SJSA1 (cell line): ENCODE measurements at places on chromosomes 3 and 15. TPM values are rescaled to one million over a fixed set of nuclear protein-coding genes. Genes with fewer than 3 reads are reported as not detected.

Gene CNTN6
- not detected in 2 replicates for total RNA-seq

Gene ANKUB1
- total RNA-seq = 0.31 TPM in 1 of 2 replicates, not detected in the other

Gene PLA2G4E
- total RNA-seq = not detected in 2 replicates

Gene PEAK1
- total RNA-seq = 26.9 and 57.3 TPM in 2 replicates

Gene TAGLN3
- not detected in 2 replicates for total RNA-seq

Gene CILP
- not detected in 2 replicates for total RNA-seq

Gene DUOX2
- total RNA-seq = not detected in 2 replicates

Gene ENTPD3
- not detected in 2 replicates for total RNA-seq

- H3K4me3 ChIP-seq = no peak overlapping the region
- no peaks in the 10 kb centered on the region for H3K4me1 ChIP-seq
- no peaks in the 10 kb centered on the region for H3K36me3 ChIP-seq
- no peak overlapping the region for H3K27ac ChIP-seq
These were observed 136.2 kb upstream of the ICE2 start for GRCh38 chr15:60614862-60615771.

GRCh38 chr3:23201154-23201838 lies 1.8 kb upstream of the UBE2E2 start:
- H3K36me3 ChIP-seq = peaks cover 5% of the 10 kb centered on the region
- DNase-seq = no peak
- H3K4me3 ChIP-seq = no peak overlapping the region
- H3K4me1 ChIP-seq = peaks cover 8% of the 10 kb centered on the region; the same call in 1 of the 2 replicates

DNA sequence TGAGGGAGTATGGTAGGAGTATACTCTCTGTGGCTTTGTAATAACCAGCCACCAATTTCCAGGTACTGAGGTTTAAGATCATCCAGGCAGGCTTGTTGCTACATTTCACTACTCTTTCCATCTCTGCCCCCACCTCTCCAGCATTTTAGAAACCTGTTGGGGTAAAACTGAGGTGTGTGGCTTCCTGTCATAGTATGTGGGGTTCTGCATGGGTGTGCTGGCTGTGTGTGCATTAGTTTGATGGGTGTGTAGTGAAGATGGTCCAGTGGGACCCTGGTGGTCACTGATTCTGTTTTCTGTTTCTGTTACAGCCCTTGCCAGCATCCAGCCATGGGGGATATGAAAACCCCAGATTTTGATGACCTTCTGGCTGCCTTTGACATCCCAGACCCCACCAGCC lies 34.0 kb downstream of the ZNF592 start:
- no peaks in the 10 kb centered on the region for H3K4me1 ChIP-seq
- no peak for DNase-seq
- H3K27ac ChIP-seq = no peak overlapping the region

GRCh38 chr3:38138349-38139190 lies at the start of gene MYD88:
TSS of gene MYD88 (plus strand) at chr3:38138661. CDS start at chr3:38138701, 40 bp downstream.
- peaks cover 20% of the 10 kb centered on the region for H3K4me1 ChIP-seq
- DNase-seq = peak; percentile 75
- H3K27ac ChIP-seq = peak within 1 kb of the TSS; percentile 43
- H3K36me3 ChIP-seq = peaks cover 25% of the 10 kb centered on the region
- no peaks in the 10 kb centered on the region for H3K27me3 ChIP-seq

GRCh38 chr3:68728343-68728742 lies 204.0 kb downstream of the TAFA4 start:
- no peak for DNase-seq
- H3K36me3 ChIP-seq = no peaks in the 10 kb centered on the region
- H3K4me3 ChIP-seq = no peak overlapping the region
- H3K27me3 ChIP-seq = no peaks in the 10 kb centered on the region

GRCh38 chr3:60555686-60556354 lies 695.4 kb downstream of the FHIT start:
- no peak for DNase-seq
- no peak overlapping the region for H3K4me3 ChIP-seq
- no peaks in the 10 kb centered on the region for H3K36me3 ChIP-seq
- H3K27ac ChIP-seq = peak overlapping the region; percentile 9; the same call in 1 of the 2 replicates

DNA sequence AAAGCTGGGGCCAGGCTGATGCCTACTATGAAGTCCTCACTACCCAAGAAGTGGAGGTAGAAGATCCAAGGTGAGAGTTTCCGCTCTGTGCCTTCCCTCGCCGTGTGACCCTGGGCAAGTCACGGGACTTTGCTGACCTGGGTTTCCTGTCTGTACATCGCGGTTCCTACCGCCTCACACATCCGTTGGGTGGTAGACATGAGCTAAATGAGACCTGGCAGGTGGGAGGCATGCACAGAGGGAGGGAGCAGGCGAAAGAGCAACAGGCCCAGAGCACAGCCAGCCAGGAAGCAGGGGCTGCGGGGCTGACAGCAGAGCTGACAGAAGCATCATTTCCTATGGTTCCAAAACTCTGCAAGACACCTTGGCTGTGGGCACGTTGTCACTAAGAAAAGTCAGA lies 157.3 kb upstream of the BHLHE40 start:
- DNase-seq = no peak
- H3K4me1 ChIP-seq = peaks cover 12% of the 10 kb centered on the region
- no peaks in the 10 kb centered on the region for H3K36me3 ChIP-seq
- H3K4me3 ChIP-seq = no peak overlapping the region
- H3K27me3 ChIP-seq = no peaks in the 10 kb centered on the region

- no peak overlapping the region for H3K27ac ChIP-seq
- no peak for DNase-seq
- no peak overlapping the region for H3K4me3 ChIP-seq
- no peaks in the 10 kb centered on the region for H3K4me1 ChIP-seq
- H3K36me3 ChIP-seq = no peaks in the 10 kb centered on the region
These were observed 294.7 kb downstream of the ERC2 start for GRCh38 chr3:56173601-56174000.

- no peak overlapping the region for H3K4me3 ChIP-seq
- H3K36me3 ChIP-seq = no peaks in the 10 kb centered on the region
- H3K27ac ChIP-seq = no peak overlapping the region
- no peak for DNase-seq
These were observed 36.2 kb downstream of the CLDN1 start for GRCh38 chr3:190286014-190286413.

DNA sequence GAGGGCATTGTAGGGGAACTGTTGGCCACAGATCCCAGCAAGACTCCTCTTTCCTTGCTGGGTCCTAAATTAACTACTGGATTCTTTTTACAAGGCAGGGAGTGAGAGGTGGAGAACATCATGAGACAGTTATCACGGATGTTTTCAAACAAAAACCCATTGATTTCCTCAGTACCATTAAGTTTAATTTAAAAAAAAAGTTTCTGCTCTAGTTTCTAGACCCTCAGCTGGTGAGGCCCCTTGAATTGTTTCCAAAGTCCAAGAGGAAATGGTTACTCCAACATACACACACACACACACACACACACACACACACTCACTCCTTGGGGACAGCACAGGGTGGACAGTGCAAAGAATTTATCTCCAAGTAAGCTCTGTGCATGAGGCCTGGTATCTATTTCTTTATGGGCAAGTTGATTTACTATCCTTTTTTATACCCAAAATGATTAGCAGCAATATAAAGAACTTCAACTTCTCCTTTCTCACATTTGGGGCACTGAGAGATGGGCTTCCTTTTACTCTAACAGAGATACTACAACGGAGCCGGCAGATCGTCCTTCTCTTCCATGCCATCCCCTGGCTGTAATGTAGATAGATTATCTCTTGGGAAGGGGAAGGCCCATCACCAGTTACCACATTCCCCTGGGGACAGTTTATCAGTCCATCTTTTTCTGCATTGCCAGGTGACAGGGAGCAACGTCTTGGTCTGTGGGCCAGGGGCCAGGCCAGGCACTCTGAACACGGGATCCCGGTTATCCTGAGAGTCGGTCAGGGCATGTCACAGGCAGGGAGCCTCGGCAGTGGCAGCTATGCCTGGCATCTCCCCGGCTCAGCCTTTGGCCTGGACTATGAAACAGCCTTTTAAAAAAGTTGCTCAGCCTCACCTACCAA lies 54.7 kb downstream of the CORO2B start:
- H3K27ac ChIP-seq = no peak overlapping the region
- H3K4me1 ChIP-seq = no peaks in the 10 kb centered on the region
- H3K4me3 ChIP-seq = no peak overlapping the region
- DNase-seq = no peak

DNA sequence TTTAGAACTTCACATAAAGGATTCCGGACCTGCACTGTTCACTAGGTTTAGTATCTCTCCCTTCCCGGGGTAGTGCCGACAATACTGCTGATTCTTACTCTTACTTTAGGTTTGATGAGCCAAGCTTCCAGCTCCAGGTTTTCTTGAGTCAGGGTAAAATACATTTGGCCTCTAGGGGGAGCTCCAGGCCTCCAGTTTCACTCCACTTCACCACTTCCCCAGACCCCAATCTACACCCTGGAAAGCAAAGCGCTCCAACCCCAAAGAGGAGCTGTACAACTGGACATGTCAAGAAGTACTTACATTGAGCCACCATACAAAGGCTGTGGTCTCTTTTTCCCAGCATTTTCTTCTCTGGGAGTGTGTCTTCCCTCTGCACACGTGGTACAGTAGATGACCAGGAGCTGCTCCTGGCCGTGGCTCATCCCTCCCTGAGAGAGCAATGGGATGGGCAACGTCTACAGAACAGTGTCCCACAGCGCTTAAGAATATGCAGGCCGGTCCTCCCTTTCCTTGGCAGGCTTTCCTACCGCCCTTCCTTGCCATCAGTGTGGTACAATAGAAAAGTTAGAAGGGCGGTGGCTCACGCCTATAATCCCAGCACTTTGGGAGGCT lies 93.9 kb upstream of the CCDC80 start:
- H3K4me3 ChIP-seq = no peak overlapping the region
- H3K27me3 ChIP-seq = no peaks in the 10 kb centered on the region
- H3K27ac ChIP-seq = no peak overlapping the region

DNA sequence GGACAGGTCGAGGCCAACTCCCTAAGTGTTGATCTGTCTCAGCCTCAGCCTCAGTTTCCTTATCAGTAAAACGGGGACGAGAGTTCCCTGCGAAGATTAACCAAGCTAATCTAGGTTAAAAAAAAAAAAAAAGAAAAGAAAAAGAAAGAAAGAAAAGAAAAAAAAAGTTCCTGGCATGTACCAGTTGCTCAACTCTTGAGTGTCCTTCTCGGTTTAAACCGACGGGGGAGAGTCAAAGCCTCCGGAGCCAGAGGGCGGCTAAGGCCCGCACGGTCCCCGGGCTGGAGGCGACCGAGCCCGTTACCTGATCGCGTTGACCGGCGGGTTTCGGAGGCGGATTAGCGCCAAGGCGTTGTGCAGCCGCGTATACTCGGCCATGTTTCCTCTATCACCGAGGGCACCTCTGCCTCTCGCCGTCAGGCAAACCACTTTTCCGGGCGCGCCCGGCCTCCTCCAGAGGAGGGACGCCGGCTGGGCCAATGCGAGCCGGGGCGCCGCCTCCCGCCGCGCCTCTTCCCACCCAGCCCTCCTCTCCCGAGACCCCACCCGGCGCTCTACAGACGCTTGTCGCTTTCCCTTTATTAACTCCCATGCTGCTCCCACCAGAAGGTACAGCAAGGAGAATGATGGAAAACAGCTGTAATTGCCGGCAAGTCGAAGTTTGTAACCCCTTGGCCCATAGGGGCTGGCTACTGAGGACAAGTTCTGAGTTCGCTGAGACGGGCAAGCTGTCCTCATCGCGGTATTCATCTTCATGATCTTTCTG lies at the start of gene EHHADH:
Gene EHHADH, minus strand, starts transcription at position 405 of the 766 bp plus-strand sequence. Its CDS starts 27 bp downstream, at position 378.
- peak; percentile 75 for DNase-seq
- H3K4me3 ChIP-seq = peak within 1 kb of the TSS; percentile 62
- H3K4me1 ChIP-seq = peaks cover 9% of the 10 kb centered on the region
- H3K27me3 ChIP-seq = no peaks in the 10 kb centered on the region
- no peak within 1 kb of the TSS for H3K27ac ChIP-seq

DNA sequence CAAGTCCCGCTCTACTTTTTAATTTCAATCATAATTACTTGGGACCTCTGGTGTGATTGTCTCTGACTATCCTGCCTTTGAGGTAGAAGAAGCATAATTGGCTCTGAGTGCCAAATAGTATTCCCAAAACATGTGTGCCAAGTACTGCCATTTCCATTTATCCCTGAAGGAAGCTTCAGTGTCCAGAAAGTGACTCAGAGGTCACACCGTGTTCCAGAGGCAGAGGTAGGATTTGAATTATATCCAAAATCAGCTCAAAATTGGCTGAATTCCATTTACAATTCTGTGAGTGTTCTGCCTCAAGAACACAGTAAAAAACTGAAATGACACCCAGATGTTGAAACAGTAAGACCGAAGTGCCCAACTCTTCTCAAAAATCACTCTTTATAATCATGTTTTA lies 255.3 kb downstream of the RSL24D1 start:
- no peaks in the 10 kb centered on the region for H3K27me3 ChIP-seq
- H3K27ac ChIP-seq = no peak overlapping the region
- DNase-seq = no peak
- H3K36me3 ChIP-seq = no peaks in the 10 kb centered on the region
- H3K4me1 ChIP-seq = no peaks in the 10 kb centered on the region

DNA sequence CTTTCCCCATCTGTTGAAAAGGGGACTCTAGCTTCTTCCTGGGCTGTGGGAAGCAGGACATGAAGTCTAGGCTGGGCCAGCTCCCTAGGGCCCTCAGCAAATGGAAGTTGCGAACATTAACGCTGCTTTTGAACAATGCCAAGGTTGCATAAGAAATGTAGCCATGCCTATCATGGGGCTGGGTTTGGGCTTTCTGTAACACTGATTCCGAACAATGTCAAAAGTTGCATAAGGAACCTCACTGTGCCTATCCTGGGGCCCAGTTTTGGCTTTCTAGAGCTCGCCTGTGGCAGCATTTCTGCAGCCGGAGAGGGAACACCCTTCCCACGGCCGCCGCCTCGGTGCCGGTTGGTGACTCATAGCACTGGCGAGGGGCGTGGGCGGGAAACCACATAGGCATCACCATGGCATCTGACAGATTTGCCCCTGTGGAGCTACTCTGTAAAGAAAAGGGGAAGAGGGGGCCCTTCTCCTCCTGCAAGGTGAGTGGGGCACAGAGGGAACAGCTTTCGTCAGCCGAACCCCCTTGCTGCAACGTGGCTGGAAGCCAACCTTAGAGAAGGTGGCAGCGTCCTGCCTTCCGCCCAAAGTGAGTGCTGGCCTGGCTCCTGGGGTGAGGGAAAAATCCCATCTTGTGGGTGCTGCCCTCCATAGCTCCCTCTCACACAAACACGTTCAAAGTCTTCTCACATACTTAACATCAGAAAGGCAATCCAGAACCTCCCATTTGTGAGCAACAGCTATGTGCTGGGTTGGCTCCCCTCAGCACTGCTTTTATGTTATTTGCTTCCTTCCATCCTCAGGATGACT lies 46.6 kb upstream of the ATP2B2 start:
- H3K27me3 ChIP-seq = no peaks in the 10 kb centered on the region
- DNase-seq = peak; percentile 61
- 0 out of 2 replicates have a peak overlapping the region, but pooled peaks have one; percentile 8 for H3K27ac ChIP-seq
- H3K36me3 ChIP-seq = no peaks in the 10 kb centered on the region
- H3K4me1 ChIP-seq = peaks cover 10% of the 10 kb centered on the region
- no peak overlapping the region for H3K4me3 ChIP-seq

GRCh38 chr15:78104119-78104479 lies 11.7 kb downstream of the SH2D7 start:
- H3K4me1 ChIP-seq = no peaks in the 10 kb centered on the region; the same call in 1 of the 2 replicates
- DNase-seq = no peak
- H3K4me3 ChIP-seq = no peak overlapping the region
- no peaks in the 10 kb centered on the region for H3K27me3 ChIP-seq
- H3K27ac ChIP-seq = no peak overlapping the region
- no peaks in the 10 kb centered on the region for H3K36me3 ChIP-seq
